ENCODE measurements at places on chromosomes 1 and 21. TPM values are rescaled to one million over a fixed set of nuclear protein-coding genes. Genes with fewer than 3 reads are reported as not detected.

The PPM1J gene
- total RNA-seq = 0.76 TPM

The OR6K3 gene
- total RNA-seq = not detected

The HHAT gene
- 1.0 TPM for total RNA-seq

The CLCN6 gene
- total RNA-seq = 5.9 TPM

All from dermis microvascular lymphatic vessel endothelial cell (primary cell).